ENCODE measurements at places on chromosomes 4 and X. TPM values are rescaled to one million over a fixed set of nuclear protein-coding genes. Genes with fewer than 3 reads are reported as not detected.

ARMCX1 gene
- 0.18 TPM for total RNA-seq

SLC6A14 gene
- total RNA-seq = not detected

ITGB1BP2 gene
- 2.4 TPM for total RNA-seq

- DNase-seq = no peak
These were observed 4.5 kb upstream of the RHOH start for GRCh38 chr4:40192114-40193015.

DNA sequence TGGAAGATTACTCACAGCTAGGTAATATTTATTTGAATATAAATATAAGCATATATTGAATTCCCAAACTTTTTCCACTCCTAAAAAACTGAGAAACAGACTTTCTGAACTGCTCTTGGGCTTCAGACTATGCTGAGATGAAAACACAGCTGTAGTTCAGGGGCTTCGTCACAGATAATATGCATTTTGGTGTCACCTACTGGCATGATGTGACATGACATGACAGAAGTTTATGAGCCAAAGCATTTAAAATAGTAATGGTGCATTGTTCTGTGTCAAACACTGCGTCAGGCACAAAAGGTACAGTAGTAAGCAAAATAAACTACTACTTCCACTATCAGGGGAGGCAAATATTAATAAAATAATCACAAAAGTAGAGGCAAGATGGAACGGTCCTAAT is 171.3 kb downstream of the BTC start:
- peak; percentile 57 for DNase-seq

DNA sequence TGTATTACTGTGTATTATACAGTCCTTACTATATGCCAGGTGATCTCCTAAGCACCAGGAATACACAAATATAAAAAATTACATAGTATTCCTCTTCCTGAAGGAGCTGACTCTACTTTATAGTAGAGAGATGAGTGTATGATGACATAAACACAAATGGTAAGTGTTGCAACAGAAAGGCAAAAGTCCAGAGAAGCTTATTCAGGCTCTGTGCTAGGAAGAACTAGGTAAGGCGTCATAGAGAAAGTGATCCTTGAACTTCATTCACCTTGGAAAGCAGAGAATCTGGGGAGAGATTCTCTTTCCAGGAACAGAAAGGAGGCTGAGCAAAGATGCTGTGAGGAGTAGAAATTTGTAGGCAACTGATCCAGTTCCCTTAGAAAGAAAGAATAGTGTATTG is 115.0 kb upstream of the KCNIP4 start:
- no peak for DNase-seq

- no peak for DNase-seq
These were observed 93.7 kb upstream of the MAOA start for GRCh38 chrX:43562372-43562771.

DNA sequence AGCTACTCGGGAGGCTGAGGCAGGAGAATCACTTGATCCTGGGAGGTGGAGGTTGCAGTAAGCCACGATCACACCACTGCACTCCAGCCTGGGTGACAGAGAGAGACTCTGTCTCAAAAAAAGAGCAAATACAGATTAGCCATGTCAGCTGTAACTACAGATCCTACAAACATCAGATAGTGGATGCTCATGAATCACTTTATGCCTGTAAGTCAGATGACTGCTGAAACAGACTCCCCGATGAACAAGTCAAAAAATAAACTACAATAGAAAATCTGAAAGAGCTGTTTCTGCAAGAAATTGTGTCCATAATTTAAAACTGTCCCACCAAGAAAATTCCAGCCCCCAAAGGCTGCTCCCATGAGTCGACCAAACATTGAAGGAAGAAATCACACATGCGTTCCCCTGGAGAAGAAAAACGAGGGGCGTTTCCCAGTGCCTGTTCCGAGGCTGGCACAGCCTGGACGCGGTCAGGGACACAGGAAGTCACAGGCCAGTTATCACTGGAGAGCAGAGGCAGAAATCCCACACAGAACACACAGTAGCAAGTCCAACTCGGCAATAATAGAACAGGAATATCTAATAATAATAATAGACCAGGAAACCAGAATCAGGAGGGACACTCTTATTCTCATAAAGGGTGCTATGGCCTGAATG is 30.0 kb upstream of the GTPBP6 start:
- no peak for DNase-seq

GRCh38 chr4:31114816-31115215 is 394.6 kb downstream of the PCDH7 start:
- no peak for DNase-seq

MAGEB2 gene
- not detected for total RNA-seq

DIPK2B gene
- total RNA-seq = not detected

GRCh38 chr4:38386654-38387188 is 277.3 kb upstream of the KLF3 start:
- no peak for DNase-seq

DNA sequence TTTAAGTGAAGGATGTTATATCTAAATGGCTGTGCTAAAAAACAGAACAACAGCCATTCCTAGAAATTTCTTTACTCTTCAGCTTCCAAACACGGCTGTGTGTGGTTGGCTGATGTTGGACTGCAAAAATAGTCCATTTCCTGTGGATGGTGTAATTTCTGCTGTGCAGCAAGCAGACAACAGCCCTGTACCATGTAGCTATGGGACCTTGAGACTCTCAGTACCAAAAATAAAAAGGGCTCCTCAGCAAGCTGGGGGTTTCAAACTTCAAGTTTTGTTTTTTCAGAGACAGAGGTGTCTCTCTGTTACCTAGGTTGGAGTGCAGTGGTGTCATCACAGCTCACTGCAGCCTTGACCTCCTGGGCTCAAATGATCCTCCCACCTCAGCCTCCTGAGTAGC is 18.1 kb downstream of the CD40LG start:
- no peak for DNase-seq

DNA sequence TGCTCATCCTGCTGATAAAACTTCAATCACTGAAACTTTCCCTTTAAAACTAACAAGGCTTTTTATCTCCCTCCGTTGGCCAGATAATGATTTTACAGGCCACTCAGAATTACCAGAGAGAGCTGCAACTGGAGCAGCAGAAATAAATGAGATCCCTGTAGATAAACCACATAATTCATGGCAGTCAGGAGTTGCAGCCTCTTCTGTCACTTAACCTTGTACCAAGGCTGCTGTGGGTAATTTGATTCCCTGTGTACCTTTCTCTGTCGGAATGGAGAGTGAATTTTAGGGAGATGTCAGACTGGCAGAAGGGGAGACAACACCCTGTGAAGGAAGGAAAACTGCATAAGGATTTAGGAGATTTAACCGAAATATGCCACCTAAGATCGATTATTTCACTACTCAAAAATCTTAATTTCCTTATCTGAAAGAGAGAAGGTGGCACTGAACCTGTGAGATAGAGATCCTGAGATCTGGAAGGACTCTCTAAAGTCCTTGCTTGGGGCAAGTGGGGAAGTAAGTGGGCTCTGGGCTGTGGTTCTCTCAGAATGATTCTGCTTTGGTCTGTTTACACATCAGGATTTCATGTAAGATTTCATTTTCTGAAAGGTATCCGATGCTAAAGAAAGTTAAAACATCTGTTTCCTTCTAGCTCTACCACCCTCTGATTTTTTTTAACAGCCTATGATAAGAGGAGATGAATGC is 14.3 kb upstream of the TSPAN5 start:
- DNase-seq = no peak

CSAG2 gene
- total RNA-seq = not detected

DCAF12L2 gene
- total RNA-seq = not detected

GRCh38 chr4:67365661-67366245 is 179.6 kb downstream of the CENPC start:
- no peak for DNase-seq

DNA sequence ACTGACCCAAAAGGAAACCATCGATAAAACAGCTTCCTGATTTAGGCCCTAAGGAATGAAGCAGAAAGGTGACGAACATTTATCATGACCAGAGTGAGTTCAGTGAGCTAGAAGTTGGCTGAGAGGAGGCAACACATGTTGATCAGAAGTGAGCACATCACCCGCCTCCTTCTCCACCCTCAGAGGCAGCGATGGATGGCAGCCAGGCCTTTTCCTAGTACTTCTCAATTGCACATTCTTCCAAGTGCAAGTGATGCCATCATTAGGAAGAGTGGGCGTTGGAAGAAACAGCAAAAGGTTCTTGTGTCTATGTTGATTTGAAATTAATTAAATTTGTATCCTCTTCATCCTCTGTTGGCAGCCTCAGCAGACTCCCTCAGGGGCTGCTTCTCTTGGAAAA is 51.7 kb downstream of the TMEM154 start:
- DNase-seq = no peak

GRCh38 chrX:144006811-144007210 is 122.9 kb downstream of the UBE2NL start:
- DNase-seq = no peak

- DNase-seq = no peak
These were observed 117.8 kb upstream of the SPRY1 start for GRCh38 chr4:123278755-123279154.

NAP1L3 gene
- total RNA-seq = 1.4 TPM

DNA sequence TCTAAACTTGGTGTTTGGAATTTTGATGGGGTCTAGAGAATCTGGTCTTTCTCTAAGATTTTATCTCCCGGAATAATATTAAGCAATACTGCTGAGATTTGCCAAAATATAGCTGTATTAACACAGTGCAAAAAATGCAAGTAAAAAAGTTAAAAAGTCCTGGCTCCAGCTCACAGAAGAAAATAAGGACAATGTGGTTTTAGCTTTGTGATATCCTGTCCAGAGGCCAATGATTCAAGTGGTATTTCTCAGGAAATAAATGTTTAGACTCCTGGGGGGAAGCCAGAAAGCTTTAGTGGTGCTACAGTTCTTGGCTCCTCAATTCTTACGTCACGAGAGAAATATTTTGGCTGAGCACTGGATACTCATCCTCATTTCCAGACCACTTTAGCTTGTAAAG is 40.9 kb upstream of the IL13RA2 start:
- DNase-seq = no peak

DNA sequence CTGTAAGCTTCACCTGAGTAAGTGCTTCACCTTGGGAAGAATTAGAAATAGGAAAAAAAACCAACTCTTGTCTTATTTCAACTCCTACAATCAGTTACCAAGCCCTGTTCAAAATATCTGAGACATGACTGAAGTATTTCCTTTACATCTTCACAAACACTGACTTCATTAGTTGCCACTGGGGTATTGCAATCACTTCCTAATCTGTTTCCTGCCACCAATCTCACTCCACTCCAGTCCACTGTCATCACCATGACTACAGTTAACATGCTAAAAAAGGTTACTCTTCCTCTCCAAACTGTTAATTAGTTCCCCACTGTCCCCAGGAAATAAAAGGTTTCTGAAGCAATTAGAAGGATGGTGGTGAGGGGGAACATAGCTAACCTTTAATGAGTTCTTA is 3.3 kb upstream of the SUPT20HL1 start:
- no peak for DNase-seq

GRCh38 chr4:87118826-87119225 is 101.6 kb downstream of the KLHL8 start:
- no peak for DNase-seq

DNA sequence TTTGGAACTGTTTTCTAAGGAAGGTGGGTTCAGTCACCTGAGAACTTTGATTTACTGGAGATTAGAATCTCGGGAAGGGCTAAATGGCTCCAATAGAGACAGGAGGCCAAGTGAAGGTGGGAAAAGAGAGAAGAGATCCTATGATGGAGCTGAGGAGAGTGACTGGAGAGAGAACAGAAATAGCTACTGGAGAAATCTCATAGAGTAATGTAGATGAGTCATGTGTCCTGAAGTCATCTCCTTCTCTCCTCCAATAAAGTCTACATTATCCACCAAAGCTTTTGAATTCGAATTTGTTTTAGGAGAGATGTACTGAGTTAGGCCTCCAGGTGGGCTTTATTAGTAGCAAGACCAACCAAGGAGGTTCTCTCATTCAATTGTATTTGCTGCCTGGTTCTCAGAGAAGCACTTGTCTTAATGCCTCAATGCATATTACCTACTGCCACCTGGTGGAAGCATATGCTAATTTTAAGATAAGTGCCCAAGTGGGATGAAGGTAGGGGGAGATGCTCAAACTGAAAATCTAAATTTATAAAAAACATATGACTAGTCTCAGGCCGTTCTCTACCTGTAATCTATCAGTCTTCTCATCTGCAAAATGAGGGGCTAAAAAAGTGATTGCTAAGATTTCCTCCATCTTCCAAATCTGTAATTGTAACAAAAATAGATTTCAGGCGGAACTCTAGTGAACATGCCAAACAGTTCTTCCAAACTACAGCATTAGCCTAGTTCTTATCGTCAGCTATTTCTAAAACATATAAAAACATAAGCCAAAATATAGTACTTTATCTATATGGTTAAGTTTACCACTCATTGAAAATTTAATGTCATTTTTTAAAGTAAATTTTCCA is 24.4 kb downstream of the TXK start:
- peak; percentile 76 for DNase-seq

MSN gene
- 866 TPM for total RNA-seq

DNA sequence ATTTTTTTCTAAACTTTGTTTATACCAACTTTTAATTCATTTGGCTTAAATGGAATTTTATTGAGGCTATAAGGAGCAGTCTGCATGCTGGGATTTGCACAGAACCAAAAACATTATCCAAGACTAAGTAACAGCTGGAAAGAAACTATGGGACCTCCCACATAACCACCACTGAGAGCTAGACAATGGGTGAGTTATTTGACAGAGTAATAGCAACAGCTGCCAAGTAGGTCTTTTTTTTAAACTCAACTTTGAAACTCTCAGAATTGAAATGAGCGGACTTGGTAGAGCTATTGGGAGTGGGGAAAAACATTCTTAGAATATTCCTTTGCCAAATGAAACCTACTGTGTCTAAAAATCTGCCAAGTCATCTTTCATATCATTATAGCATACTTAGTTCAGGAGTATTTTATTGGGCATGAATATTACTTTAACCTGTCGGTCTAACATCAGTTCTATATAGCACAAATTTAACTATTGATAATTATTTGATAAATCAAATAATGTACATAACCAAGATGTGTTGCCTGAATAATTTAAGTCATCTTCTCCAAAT is 1428.0 kb downstream of the PCDH7 start:
- no peak for DNase-seq

- DNase-seq = no peak
These were observed 1.3 kb downstream of the AMER1 start for GRCh38 chrX:64204252-64204651.

DNA sequence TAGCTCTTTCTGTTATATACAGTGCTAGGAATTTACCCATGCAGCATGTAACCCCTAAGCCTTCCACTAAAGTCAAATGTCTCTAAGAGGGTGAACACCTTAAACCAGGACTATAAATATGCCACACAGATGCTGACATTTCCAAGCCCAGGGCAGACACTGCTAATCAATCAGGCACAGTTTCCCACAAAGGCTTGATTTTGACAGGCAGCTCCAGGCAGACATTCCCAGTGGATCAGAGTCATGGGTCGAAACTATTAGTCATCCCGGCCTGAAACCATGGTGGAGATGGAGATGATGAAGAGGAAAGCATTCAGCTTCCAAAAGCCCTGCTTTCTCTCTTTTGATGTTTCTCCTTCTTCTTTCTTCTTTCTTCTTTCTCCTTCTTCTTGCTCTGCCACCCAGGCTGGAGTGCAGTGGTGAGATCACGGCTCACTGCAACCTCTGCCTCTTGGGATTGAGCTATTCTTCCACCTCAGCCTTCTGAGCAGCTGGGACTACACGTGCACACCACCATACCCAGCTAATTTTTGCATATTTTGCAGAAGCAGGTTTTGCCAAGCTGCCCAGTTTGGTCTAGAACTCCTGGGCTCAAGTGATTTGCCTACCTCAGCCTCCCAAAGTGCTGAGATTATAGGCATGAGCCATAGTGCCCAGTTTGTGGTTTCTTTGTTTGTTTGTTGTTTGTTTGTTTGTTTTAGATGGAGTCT is 21.0 kb upstream of the SORCS2 start:
- no peak for DNase-seq

Measured in natural killer cell (primary cell).